ENCODE measurements at places on chromosomes 11 and 22.
A peak's percentile ranks its signal among the peaks of the same experiment; 100 is the strongest.

DNA sequence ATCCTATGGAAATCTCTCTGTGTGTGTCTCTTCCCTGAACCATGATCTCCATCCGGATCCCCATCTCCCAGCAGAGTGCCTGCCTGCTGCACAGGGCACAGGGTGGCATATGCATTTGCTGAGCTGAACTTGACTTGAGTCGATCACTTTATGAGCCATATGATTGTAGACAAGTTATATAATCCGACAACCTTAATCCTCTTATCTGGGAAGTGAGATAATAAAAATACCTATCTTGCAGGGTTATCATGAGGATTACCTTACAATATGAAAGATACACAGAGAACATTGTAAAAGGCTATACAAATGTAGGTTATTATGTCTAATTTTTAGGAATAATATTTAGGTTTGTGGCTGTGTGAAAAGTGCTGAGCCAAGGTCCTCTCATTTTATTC, 124.5 kb downstream of the ST3GAL4 start:
- no peak for DNase-seq

- no peak for DNase-seq
These were observed 3.5 kb downstream of the OR51B5 start for GRCh38 chr11:5339771-5340322.

GRCh38 chr11:101705972-101706371, 122.2 kb upstream of the TRPC6 start:
- no peak for DNase-seq

- DNase-seq, result no peak
These were observed 11.1 kb downstream of the MS4A8 start for GRCh38 chr11:60710482-60710881.

GRCh38 chr11:21614961-21615360, 577.9 kb upstream of the ANO5 start:
- DNase-seq, result no peak

DNA sequence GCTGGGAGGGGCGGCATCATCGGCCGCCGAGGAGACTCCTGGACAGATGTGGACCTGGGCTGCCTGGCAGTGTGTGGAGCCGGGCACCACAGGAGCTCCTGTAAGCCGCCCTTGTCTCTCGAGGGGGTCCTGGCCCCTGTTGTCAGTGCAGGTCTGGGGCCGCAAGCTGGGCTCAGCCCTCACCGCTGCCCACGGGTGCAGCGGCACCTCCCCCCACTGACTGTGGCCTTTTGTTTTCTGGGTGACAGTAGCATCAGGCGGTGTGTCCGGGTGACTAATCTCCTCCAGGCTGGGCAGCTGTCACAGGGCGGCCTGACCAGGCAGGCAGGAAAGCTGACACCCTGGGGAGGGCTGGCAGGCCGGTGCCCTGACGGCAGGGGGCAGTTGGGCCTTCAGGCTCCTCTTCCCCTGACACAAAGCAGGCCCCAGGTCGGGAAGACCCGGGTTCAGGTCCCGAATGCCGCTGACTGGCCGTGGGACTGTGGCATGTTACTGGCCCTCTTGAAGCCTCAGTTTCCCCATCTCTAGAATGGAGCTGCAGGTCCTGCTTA, 16.3 kb downstream of the DGKZ start:
- peak; percentile 85 for DNase-seq
